HFFc6 (cell line): ENCODE measurements at places on chromosomes 3 and 15. TPM values are rescaled to one million over a fixed set of nuclear protein-coding genes. Genes with fewer than 3 reads are reported as not detected.

Gene IL17RB
- not detected in 3 replicates for total RNA-seq

GRCh38 chr15:78044407-78045155 is 32.9 kb downstream of the TBC1D2B start:
- DNase-seq = peak; percentile 48
- H3K36me3 ChIP-seq = peaks cover 25% of the 10 kb centered on the region
- peaks cover 66% of the 10 kb centered on the region for H3K4me1 ChIP-seq
- peak overlapping the region; percentile 9; the same call in 1 of the 2 replicates for H3K4me3 ChIP-seq
- peak overlapping the region; percentile 79 for H3K27ac ChIP-seq

DNA sequence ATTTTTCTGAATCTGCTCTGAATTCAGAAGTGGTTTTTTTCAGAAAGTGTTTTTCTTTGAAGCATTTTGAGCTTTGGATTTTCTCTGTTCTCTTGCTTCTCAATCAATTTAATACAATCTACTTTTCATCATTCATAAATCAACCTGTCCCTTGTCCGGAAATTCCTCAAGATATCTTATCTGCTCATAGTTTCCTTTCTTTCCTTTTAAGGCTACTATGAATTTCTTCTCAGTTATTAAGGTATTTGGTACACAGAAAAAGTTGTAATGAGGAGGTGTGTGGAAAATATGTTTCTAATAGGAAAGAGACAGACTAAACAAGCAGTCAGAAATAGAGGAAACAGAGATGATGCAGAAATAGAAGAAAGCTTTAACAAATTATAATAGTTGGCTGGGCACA is 14.4 kb downstream of the CGGBP1 start:
- H3K4me3 ChIP-seq = no peak overlapping the region
- no peak overlapping the region for H3K27ac ChIP-seq

DNA sequence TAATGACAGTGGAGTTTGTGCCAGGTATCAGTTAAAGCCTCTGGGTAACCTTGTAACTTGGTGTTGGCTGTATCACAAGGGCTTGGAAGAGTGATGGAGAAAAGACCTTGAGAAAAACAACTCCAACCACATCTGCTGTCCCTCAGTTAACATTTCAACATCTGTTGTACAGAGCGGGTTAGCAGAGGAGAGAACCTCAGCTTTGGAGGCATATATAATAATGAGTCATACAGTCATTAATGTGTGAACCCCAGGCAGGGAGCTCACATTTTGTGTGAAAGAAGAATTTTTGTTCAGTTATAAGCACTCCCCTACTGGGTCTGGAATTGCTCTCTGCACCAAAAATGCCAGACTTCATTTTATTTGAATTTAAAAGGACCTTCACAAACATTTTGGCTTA is 439.5 kb downstream of the PDCD6IP start:
- DNase-seq = no peak
- no peaks in the 10 kb centered on the region for H3K36me3 ChIP-seq
- no peaks in the 10 kb centered on the region; the same call in 1 of the 2 replicates for H3K27me3 ChIP-seq
- H3K4me3 ChIP-seq = no peak overlapping the region

DNA sequence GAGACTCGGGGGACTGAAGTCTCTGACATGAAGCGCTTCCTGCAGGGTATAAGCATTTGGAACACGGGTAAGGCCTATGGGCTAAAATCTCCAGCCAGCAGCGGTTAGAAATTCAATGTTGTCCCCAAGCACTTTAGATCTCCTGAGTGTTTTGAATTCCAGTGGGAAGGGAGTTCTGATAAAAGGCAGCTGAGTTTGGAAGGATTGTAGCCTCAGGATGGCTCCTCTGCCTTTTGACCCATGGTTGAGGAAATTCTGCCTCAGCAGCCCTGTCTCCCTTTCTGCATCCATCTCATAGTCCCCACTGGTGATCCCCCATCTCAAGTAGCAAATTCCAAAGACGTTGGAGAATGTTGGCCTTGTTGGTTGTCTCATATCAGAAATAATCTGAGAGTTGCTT is 24.2 kb upstream of the HACD2 start:
- peaks cover 33% of the 10 kb centered on the region for H3K36me3 ChIP-seq
- H3K27ac ChIP-seq = peak overlapping the region; percentile 14
- no peak for DNase-seq
- H3K27me3 ChIP-seq = peaks cover 17% of the 10 kb centered on the region
- H3K4me1 ChIP-seq = peaks cover 42% of the 10 kb centered on the region
- no peak overlapping the region for H3K4me3 ChIP-seq
